Amygdala (tissue), 56 donors: ENCODE measurements at places on chromosomes 1 and 21.

GRCh38 chr1:205373022-205373797 lies 16.5 kb upstream of the KLHDC8A start:
- DNase-seq = no peak

DNA sequence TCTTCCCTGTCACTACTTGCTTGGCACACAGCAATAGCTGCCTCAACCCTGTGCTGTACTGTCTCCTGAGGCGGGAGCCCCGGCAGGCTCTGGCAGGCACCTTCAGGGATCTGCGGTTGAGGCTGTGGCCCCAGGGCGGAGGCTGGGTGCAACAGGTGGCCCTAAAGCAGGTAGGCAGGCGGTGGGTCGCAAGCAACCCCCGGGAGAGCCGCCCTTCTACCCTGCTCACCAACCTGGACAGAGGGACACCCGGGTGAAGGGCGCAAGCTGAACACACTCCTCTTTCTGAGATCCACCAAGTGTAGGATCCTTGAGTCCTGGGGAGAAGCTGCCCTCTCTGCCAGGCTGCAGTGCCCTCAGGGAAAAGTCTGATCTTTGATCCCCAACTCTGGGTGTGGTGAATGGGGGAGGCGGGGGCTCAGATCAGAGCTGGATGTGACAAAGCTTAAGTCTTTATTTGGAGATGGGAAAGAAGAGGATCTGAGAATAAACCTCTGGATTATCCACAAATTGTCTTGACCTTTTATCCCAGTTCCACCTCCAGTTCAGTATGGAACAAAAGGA lies 1.2 kb downstream of the RXFP4 start:
- DNase-seq = no peak

- DNase-seq = no peak
Measured at GRCh38 chr1:178457651-178458050, 39.1 kb downstream of the CLEC20A start.

- DNase-seq = no peak
Measured at GRCh38 chr1:234188454-234188792, 184.8 kb upstream of the COA6 start.

DNA sequence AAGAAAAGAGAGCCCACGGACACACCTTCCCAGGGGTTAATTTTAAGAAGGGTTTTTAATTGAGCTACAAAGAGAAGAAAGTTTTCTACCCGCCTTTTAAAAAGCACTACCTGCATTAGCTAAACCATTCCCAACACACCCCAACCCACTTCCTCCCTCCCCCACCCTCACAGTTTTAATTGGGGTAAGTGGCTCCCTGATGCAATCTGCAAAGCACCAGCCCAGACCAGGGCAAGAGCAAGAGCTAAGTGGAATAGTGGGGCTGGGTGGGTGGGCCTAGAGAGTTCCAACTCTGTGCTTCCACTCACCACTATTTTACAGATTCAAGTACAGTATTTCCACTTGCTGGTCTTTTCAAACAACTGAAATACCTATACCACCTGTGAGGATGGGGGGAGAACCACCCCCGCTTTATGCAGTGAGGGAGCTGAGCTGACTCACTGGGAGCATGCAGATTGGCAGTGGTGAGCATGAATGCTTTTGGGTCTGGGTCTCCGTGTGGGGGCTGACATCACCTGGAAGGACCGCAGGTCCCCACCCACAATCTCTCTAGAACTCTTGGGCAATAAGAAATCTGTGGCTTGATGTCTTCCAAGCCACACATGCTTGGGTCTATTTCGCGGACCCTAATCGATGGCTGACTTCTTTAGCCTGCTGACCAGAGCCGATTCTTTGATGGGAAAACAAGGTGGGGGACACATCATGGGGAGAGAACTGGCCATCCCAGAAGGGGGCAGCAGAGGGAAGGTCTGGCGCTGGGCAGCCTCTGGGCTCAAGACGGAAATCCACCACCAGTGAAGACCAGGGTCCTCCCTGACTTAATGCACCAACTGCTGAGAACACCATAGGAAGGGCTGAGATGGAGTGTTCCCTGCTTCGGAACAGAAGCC lies 95.5 kb downstream of the SSBP3 start:
- no peak for DNase-seq

GRCh38 chr1:170122366-170122765 lies 23.4 kb upstream of the NTMT2 start:
- no peak for DNase-seq

GRCh38 chr1:85616364-85616705 lies 35.8 kb downstream of the CCN1 start:
- DNase-seq = no peak

GRCh38 chr1:202315576-202316168 lies 26.1 kb downstream of the UBE2T start:
- peak; percentile 67 for DNase-seq

- DNase-seq = no peak
Measured at GRCh38 chr1:203025686-203026030, 633 bp upstream of the PPFIA4 start.
